ENCODE measurements at places on chromosomes 3 and 15.

DNA sequence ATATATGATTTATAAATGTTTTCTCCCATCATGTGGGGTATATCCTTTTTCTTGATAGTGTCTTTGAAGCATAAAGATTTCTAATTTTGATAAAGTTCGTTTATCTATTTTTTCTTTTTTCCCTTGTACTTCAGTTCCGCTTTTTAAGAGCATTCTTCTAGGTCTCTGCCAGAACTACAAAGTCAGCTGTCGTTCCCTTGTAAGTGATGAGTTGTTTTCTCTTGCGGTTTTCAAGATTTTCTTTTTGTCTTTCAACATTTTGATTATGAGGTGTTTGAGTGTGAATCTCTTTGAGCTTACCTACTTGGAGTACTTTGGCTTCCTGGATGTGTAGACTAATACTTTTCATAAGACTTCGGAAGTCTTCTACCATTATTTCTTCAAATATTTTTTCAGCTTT lies 9.3 kb upstream of the PRICKLE2 start:
- no peak for DNase-seq

- no peak for DNase-seq
Measured at GRCh38 chr3:161914703-161915417, 418.3 kb downstream of the OTOL1 start.

DNA sequence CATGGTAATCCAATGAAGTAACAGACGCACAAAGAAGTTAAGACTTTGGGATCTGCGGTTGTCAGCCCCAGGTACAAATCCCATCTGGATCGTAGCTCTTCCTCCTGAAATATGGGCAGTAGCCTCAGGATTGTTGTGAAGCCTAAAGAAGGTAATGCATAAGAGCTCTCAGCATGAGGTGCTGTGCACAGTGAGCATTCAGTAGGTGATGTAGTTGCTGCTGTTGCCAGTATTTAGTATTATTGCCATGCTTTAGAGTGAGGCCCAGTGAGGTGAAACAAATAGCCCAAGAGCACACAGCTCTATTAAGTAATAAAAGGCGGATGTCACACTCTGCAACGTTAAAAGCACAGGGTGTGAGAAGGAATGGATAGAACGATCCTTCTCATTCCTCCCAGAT lies 225.7 kb downstream of the GABRG3 start:
- no peak for DNase-seq

DNA sequence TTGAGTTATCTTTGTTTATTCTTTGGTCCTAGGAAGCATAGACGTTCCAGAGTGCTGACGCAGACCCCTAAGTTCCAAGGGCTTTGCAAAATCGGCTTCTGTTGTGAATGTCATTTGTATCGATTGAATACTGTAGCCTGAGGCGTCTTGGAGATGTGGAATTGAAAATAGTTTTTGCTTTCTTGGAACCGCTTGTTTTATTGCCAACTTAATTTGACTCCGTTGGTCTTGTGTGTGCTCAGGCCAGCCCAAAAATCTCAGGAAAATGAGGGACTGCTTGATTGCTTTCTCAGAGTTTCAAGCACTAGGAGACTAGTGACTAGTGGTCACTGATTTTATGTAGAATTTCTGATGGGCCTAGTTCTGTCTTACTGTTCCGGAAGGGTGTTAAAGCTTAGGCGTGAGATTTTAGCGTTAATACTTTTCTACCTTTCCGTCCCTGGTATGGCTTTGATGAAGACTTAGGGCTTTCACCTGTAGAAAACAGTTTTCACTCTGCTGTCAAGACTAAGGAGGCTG lies 263 bp upstream of the UTS2B start:
- DNase-seq, result no peak

GRCh38 chr3:46900007-46900292 lies 22.4 kb downstream of the PTH1R start:
- no peak for DNase-seq

- DNase-seq, result no peak
Measured at GRCh38 chr3:45580112-45580765, 14.3 kb upstream of the LIMD1 start.

DNA sequence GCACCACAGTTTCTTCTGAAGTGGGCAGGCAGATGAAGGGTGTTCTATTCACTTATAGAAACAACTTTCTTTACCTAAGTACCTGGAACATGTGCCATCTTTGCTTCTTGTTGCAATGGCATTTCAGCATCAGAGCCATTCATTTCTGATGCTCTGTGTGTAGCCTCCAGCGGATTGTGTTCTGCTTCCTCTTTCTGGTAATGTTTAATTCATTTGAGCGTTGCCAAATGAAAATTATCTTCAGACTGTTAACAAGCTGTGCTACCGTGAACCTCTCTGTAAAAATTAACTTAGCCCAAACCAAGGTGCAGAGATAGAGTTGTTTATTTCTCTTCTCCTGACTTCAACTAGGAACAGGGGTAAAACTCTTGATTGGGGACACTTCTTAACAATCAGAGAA lies 302.0 kb downstream of the EDEM1 start:
- no peak for DNase-seq

- DNase-seq, result no peak
Measured at GRCh38 chr3:197149-197827, 725 bp downstream of the CHL1 start.

- DNase-seq, result no peak
Measured at GRCh38 chr3:159813822-159814531, 174.7 kb upstream of the IL12A start.

DNA sequence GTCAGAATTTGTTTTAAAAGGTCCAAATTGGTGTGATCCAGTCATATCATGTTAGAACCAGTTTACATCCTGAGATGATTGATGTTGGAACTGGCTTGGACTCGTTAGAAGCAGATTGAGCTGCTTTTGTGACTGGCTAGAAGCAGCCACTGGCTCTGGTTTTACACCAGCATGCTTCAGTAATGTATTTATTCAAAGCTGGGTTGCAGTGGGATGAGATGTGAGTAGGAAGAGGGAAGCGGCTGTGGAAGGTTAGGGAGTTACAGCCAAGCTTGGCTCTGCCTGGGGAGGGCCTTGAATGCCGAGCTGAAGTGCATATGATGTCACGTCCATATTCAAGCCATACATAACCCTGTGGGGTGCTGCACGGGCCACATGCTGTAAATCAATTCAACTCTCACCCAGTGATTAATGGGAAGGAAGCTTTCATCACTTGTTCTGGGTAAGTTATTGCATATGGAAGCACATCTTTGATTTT lies 104.0 kb upstream of the SMAD3 start:
- DNase-seq, result no peak

- DNase-seq, result peak; percentile 29
Measured at GRCh38 chr3:47578119-47578632, 489 bp downstream of the CSPG5 start.
